ENCODE measurements at places on chromosomes 4 and X.

DNA sequence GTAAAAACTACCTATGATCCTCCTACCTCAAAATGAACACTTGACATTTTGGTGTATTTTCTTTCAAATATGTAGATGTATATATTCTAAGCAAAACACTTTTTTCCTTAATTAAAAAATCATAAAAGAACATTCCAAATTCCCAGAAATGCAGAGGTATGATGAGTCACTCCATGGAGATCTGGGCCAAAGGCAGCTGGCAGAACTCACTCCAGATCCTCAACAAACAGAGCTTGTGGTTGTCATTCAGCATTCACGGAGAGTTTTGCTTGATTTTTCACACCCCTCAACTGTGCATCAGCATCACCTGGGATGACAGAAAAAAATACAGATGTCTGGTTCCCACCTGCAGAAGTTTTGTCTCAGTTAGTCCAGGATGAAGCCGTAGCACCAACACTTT is 144.6 kb downstream of the KIT start:
- DNase-seq = no peak

DNA sequence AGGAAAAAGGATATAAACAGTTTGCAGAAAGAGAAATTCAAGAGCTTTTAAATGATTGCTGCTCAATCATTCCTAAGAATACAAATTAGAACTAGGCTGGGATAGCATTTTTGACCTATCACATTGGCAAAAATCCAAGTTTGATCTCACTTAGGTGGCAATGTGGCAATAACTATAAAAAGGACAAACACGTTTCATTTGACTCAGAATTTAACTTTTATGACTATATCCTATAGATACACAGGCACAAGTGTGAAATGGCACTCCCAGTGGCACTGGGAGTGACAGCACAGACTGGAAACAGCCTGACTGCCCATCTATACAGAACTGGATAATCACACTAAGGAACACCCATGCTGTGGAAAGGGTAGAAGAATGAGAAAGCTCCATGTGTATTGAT is 11.1 kb downstream of the CENPU start:
- DNase-seq = no peak

DNA sequence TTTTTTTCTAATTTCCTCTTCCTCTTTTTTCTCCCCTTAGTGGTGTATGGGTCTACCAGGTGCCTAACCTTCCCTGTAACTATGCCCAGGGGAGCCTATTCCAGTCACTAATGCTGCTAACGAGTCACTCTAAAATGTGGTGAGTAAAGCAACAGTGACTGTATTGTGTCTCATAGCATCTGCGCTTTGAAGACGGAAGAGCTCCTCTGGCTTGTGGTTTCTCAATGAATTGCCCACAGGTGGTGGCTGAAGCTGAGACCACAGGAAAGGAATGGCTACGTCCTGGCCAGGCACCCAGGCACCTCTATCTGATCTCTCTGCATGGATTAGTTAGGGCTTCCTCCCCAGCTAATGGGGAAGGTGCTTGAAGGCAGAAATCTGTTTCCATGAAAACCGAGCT is 763.5 kb upstream of the FRG1 start:
- no peak for DNase-seq

- no peak for DNase-seq
These were observed 3.8 kb downstream of the G6PD start for GRCh38 chrX:154542723-154543424.

- DNase-seq = no peak
These were observed 26.9 kb downstream of the AFF1 start for GRCh38 chr4:86961605-86962295.

DNA sequence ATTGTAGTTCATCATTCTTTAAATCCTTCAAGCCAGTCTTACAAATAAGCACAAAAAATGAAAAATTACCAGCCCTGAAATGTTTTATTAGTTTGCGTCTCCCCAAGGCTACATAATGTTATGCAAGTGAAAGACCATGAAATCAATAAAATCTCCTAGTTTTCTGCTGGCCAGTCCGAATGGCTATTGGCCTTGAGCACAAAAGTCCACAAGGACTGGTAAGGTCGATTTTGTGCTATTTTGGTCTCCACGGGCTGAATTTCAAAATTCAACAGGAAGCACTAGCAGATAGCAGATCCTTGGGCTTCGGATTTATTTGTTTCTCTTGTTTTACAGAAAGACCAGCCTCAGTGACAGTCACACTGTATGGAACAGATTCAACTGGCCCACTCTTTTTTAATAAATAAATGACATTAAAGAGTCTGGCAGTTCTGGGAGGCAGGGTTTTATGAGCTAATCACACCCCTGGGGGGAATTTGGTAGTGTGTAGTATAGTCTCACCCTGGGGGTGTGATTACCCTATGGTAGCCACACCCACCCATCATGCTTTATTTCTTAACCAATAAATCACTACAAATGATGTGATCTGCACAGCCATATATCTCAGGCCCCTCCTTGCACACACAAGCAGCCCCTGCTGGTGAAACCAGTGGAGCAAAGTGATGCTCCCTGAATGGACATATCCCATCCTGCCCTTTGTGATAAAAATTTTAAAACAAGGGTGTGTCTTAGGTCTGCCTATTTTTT is 51.1 kb upstream of the TMEM33 start:
- DNase-seq = no peak

- DNase-seq = no peak
These were observed 44.8 kb downstream of the RBMX start for GRCh38 chrX:136835761-136836160.

GRCh38 chr4:143768007-143768591 is 67.6 kb upstream of the FREM3 start:
- no peak for DNase-seq

GRCh38 chr4:4585012-4585670 is 43.3 kb upstream of the STX18 start:
- DNase-seq = no peak

- DNase-seq = no peak
These were observed 620.9 kb upstream of the GALNT7 start for GRCh38 chr4:172547724-172548123.

DNA sequence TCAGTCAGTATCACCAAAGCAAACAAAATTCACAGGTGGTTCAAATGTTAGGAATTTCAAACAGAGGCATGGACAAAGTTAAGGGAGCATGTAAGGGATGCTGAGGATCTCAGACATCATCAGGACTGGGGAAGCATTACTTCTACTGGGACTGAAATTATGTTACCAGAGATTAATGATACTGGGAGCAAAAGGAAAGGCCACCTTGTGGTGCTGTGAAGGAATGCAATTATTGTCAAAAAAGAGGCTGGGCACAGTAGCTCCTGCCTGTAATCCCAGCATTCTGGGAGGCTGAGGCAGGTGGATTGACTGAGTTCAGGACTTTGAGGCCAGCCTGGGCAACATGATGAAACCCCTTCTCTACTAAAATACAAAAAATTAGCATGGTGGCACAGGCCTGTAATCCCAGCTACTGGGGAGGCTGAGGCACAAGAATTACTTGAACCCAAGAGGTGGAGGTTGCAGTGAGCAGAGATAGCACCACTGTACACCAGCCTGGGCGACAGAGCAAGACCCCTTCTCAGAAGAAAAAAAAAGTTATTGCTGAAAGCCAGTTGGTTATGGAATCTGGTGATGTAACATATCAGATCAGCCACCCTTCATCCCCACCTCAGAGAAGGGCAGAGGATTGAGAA is 954.3 kb downstream of the PCDH7 start:
- DNase-seq = no peak

DNA sequence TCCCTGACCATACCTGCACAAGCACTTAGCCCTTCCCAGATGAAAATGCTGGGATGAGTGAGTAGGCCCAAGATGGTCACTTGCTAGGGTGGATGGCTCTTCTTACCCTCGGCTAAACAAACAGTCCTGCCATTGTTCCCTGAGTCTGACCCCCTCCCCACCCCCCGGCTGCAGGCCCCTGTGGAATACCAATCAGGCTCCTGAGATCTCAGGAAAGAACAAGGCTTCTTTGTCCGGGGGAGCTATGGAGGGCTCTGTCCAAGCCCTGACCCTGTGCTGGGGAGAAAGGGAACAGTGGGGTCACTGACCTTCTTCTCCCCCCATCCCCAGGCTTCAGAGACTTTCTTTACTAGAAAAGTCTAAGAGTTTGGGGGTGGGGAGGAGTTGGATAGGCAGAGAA is 6.0 kb downstream of the PLP1 start:
- DNase-seq = no peak

- no peak for DNase-seq
These were observed 67.7 kb downstream of the RHOH start for GRCh38 chr4:40264497-40264896.

GRCh38 chr4:1361431-1361830 is 14.4 kb downstream of the UVSSA start:
- no peak for DNase-seq

GRCh38 chr4:52212702-52213101 is 161.6 kb downstream of the SPATA18 start:
- DNase-seq = no peak

DNA sequence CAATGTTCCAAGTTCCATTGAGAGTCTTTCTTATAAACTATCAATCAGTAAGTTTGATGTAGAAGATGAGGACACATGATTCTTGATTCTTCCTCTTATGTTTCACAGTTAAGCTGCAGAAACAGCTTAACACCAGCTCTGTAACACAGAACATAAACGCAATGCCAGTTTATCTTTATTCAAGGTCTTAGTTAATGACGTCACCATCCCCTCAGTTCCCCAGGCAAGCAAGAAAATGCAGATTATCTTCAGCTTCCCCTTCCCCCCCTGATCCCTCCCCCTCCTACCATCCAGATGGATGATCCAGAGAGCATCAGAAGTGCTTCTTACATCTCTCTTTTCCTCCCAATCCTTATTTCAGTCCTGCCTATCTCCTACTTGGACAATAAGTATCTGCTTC is 4.4 kb upstream of the SH3RF1 start:
- no peak for DNase-seq

DNA sequence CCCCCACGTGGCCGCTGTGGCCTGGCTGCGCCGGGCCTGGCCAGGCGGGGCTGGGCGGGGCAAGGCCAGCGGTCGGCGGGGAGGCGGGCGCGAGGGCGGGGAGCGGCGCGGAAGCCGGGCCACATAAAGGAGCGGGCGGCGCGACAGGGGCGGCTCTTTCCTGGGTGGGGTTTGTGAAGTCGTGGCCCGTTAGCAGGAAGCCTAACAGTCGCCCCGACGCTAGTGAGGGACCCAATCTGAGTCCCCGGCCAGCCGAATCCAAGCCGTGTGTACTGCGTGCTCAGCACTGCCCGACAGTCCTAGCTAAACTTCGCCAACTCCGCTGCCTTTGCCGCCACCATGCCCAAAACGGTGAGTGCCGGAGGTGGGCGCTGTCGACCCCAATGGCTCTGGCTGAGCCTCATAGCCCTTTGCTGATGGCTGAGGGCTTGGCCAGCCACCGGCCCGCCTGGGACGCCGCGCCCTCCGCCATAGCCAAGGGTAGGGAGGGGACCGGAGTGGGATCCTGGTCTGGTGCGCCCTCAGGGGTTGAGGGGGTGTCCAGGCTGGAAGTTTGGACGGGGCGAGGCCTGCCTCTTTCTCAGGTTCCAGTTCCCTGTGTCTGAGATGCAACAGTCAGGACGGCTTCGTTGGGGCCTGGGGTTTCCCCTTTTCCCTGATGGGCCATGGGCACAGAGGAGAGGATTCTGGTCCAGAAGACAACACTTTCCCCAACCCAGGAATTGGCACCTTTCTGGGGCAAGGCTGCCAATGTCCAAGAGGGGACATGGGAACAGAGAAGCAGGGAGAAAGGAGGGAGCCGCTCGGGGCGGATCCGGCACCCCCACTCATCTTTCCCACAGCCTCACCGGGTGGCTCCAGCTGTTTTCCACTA is at the start of gene MSN:
Gene MSN (plus strand): TSS at position 152 of the 874 bp plus-strand sequence. CDS start 188 bp downstream, at position 340.
- DNase-seq = peak; percentile 72

GRCh38 chr4:40193016-40193571 is 3.7 kb upstream of the RHOH start:
- peak; percentile 65 for DNase-seq

- DNase-seq = no peak
These were observed 348.0 kb downstream of the BCOR start for GRCh38 chrX:39749728-39750127.

- no peak for DNase-seq
These were observed 224.4 kb upstream of the SMIM31 start for GRCh38 chr4:164529486-164529885.

- DNase-seq = no peak
These were observed 225.8 kb upstream of the NOCT start for GRCh38 chr4:138789796-138790195.

DNA sequence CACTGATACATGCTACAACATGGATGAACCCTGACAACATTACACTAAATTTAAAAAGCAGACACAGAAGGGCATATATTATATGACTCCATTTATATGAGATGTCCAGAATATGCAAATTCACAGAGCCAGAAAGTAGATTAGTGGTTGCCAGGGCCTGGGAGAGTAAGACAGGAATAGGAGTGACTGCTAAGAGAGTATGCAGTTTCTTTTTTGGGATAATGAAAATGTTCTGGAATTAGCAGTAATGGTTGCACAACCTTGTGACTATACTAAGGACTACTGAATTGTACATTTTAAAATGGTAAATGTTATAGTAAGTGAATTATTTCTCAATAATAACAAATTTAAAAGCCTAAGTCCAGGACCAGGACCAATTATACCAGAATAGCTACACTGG is 29.5 kb upstream of the NUP54 start:
- no peak for DNase-seq

DNA sequence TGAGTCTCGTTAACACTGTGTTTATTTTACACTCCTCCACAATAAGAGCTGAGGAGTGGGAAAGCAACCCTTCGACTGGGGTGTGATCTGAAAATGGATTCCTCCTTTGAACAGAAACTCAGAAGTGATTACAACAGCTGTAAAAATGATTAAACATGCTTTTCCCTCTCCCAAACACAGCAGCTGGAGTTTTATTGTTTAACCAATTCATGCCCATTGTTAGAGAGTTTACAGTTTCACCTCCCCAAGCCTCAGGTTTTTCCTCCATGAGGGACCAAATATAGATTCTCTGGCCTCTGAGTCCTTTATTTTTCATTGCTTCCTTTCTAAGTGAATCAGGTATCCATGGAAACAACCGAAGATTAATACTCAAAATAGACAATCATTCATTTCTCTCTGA is 263.0 kb upstream of the TAPT1 start:
- DNase-seq = no peak

DNA sequence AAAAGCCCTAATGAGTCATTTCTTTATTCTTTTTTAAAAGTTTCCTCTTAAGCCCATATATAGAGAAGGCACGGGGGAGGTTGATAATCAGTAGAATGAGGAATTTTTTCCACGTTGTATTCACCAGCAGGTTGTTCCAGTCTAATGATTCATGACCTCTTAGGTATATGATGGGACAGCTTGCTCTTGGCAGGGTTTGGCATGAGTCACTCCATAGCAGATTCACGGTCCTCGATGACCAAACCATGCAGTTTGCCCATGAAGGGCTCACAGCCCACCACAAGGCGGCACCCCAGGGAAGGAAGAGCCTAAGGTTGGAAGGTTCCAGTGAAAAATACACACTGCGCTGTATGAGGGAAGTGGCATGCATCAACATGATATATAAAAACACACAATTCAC is 623.8 kb upstream of the DIPK2B start:
- DNase-seq = no peak

GRCh38 chrX:150587585-150588503 is 19.4 kb downstream of the MTM1 start:
- peak; percentile 30 for DNase-seq
